ENCODE measurements at places on chromosomes 3 and 15. TPM values are rescaled to one million over a fixed set of nuclear protein-coding genes. Genes with fewer than 3 reads are reported as not detected.
A peak's percentile ranks its signal among the peaks of the same experiment; 100 is the strongest.

- no peak overlapping the region for H3K4me3 ChIP-seq
- no peaks in the 10 kb centered on the region for H3K36me3 ChIP-seq
- H3K27ac ChIP-seq = no peak overlapping the region
- H3K4me1 ChIP-seq = no peaks in the 10 kb centered on the region
- DNase-seq = no peak
Observed at GRCh38 chr3:161866176-161866575, 369.6 kb downstream of the OTOL1 start.

- H3K4me1 ChIP-seq = no peaks in the 10 kb centered on the region
- H3K4me3 ChIP-seq = no peak overlapping the region
- DNase-seq = no peak
- H3K27me3 ChIP-seq = no peaks in the 10 kb centered on the region
- H3K36me3 ChIP-seq = no peaks in the 10 kb centered on the region
- no peak overlapping the region for H3K27ac ChIP-seq
Observed at GRCh38 chr3:81995329-81995728, 233.9 kb upstream of the GBE1 start.

- H3K4me3 ChIP-seq = peak overlapping the region; percentile 89
- no peaks in the 10 kb centered on the region for H3K27me3 ChIP-seq
- peaks cover 13% of the 10 kb centered on the region for H3K4me1 ChIP-seq
- H3K27ac ChIP-seq = no peak overlapping the region
Observed at GRCh38 chr3:38453913-38454177, 155 bp downstream of the ACVR2B start.

- DNase-seq = peak; percentile 37
- H3K4me3 ChIP-seq = no peak overlapping the region
- H3K27ac ChIP-seq = no peak overlapping the region
- no peaks in the 10 kb centered on the region for H3K27me3 ChIP-seq
Observed at GRCh38 chr3:150439657-150440056, 31.6 kb downstream of the TSC22D2 start.

DNA sequence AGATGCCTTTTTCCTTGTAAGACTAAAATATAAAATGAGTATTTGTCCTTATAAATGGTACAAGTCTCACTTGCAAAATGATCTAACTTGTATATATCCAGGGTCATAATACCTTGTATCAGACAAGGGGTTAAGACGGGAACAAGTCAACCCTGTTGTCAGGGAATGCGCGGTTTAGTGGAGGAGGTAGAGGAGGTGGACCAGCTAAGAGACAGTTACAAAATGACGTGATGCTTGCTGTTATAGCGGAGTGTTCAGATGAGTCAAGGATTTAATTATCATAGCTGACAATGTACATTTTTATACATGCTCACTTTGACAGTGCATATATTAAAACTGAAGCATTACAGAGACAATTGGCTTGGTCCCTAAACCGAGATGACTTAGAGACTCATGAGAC, 26.8 kb upstream of the KLHL25 start:
- no peaks in the 10 kb centered on the region for H3K36me3 ChIP-seq
- no peak for DNase-seq
- H3K4me1 ChIP-seq = no peaks in the 10 kb centered on the region
- H3K27me3 ChIP-seq = no peaks in the 10 kb centered on the region
- no peak overlapping the region for H3K27ac ChIP-seq

GRCh38 chr15:92025706-92026270, 172.3 kb downstream of the SLCO3A1 start:
- H3K27me3 ChIP-seq = no peaks in the 10 kb centered on the region
- H3K4me3 ChIP-seq = no peak overlapping the region
- no peak overlapping the region for H3K27ac ChIP-seq

DNA sequence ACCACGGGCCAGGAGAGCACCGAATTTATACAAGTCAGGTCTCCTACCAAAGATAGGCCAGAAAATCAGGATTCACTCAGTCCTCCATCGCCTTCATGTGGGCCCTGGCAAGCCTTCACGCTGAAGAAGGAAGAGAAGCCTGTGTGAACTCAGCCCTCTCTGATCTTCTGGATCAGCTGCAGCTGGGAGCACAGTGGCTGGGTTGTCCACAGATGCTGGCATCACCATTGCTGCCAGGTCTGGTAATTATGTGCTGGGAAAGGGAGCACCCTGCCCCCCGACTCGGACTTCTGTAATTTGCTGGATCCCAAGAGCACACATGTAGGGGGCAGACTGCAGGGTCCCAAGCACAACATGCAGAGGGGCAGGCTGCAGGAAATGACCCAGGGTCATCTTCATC, 12.4 kb upstream of the PDE8A start:
- no peaks in the 10 kb centered on the region for H3K27me3 ChIP-seq
- no peaks in the 10 kb centered on the region for H3K4me1 ChIP-seq
- DNase-seq = no peak
- no peaks in the 10 kb centered on the region for H3K36me3 ChIP-seq

The CCDC39 gene
- total RNA-seq = not detected

The CLDND1 gene
- total RNA-seq = 143 TPM
